ENCODE measurements at places on chromosomes 1 and 21.

DNA sequence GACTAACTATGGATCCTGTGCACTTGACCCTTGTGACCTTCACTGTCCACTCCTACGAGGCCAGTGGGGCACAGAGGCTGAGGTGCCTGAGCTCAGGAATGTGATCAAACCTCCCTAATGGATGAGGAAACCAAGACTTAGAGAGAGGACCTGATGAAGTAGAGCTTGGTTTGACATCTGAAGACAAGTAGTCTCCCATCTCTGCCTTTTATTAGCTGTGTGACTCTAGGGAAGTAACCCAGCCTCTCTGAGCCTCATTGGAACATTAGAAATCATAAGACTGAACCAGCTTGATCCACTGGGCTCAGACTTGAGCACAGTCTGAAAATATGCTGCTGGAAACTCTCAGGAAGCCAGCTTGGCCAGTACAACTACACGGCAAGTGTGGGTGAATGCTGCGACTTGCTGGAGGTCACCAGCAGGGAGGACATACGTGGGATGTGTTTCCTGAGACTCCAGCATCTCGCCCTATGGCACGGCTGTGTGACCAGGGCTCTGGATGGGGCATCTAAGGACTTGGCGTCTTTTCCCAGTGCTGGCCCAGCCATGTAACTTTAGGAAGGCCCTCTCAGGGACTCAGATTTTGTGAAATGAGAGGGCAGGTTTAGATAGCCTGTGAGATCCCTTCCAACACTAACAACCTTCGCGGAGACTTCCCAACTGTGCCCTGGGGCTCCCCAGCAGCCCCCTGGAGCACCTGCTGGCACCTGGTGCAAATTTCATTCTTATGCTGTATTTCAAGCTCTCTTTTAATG, 10.5 kb downstream of the CDCP2 start:
- no peak for DNase-seq

- no peak for DNase-seq
Measured at GRCh38 chr1:175191659-175192058, 917 bp downstream of the KIAA0040 start.

DNA sequence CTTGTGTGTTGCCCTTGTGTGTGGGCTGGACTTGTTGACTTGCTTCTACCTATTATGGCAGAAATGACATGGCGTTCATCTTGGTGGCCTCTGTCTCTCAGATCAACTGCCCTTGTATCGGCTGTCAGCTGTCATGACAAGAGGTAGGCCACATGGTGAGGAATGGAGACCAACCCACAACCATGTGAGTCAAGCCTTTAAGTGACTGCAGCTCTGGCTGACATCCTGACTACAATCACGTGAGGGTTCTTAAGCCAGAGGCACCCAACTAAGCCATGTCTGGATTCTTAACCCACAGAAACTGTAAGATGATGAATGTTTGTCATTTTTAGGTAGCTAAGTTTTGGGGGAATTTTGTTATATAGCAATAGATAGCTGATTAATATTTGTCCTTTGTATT, 82.1 kb downstream of the KCND3 start:
- no peak for DNase-seq

DNA sequence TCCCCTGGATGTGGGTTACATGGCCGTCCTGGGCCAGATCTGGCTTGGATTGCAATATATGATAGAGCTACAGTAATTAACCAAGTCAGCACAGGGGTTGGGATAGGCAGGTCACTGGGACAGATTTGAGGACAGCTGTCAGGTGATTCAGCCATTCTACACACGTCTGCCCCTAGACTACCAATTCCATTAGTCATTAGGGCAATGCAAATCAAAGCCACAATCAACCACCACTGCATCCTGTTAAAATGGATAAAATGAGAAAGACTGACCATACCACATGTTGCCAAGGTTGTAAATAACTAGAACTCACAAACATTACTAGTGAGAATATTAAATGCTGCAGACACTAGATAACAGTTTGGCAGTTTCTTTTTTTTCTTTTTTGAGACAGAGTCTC, 16.0 kb downstream of the C21orf58 start:
- no peak for DNase-seq

GRCh38 chr1:232768793-232769192, 36.4 kb upstream of the MAP10 start:
- no peak for DNase-seq

DNA sequence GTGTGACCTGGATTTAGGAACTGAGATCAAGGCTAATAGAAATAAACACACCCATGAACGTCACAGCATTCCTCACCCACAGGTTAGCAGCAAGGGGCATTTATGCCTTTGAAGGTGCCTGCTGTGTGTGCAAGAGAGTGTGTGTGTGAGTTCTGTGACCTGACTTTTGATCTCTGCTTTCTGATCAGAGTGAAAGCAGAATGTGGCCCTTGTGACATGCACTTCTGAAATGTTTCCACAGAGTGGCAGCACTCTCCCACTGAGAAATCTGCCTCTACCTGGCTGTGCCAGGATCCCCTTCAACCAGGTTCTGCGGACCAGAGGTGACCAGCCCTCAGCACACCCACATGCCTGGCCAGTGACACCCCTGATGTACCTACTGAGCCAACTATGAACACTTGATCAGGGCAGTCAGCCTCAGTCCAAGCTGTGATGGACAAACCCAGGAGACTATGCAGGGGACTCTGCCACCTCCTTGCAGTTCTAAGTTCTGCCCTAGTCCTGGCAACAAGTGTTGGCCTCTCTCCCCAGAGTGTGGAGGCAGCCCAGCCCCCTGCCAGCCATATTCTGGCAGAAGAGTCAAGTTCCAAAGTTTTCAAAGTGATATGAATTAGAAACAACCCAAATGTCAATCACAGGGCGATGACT, 41.0 kb downstream of the RXRG start:
- no peak for DNase-seq

DNA sequence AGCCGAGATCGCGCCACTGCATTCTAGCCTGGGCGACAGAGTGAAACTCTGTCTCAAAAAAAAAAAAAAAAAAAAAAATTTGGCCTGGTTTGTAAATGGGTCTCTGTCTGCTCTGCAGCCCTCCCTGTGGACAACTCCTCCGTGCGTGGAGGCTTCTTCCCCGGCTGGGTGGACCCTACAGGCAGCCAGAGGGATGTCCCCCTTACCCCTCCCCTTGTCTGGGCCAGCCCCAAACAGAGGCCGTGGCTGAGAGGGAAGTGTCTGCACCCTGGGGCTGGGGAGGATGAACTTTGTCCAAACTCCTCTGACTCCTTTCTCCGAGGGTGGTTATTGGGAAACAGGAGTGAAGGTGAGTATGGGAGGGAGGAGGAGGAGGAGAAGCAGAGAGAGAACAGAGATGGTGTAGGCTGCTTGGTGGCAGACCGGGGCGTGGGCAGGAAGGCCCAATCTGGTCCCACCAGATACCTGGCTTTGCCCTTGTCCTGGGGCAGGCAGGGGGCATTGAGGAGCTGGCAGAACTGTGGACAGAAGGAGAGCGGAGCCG, 61.3 kb downstream of the UBIAD1 start:
- DNase-seq, result no peak

- DNase-seq, result no peak
Measured at GRCh38 chr21:29034678-29035077, 10.2 kb downstream of the USP16 start.

GRCh38 chr1:222530852-222531251, 17.1 kb downstream of the HHIPL2 start:
- no peak for DNase-seq

DNA sequence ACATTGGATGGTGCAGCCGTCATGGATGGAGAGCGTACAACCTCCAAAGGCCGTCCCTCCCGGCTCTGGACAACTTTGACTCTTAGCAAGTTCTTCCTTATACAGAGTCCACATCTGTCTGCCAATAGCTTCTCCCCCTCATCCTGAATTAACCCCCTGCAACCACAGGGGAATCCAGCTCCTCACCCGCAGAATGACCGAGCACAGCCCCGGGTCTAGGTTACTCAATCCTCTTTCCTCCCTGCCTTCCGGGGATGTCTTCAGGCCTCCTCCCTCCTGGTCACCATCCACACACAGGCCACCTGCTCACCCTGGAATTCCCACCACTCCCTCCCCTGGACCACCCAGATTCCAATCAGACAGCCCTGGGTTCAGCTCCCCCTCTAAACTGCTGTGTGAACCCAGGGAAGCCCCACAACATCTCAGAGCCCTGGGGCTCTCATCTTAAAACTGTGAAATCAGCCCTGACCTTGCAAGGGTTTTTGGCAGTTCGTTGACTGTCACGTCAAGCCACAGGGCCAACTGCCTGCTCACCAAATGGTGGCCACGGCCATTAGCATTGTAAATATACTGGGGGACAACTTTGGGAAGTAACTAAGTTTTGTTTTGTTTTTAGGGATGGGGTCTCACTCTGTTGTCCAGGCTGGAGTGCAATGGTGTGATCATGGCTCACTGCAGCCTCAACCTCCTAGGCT, 54.2 kb downstream of the HSPG2 start:
- DNase-seq, result no peak

DNA sequence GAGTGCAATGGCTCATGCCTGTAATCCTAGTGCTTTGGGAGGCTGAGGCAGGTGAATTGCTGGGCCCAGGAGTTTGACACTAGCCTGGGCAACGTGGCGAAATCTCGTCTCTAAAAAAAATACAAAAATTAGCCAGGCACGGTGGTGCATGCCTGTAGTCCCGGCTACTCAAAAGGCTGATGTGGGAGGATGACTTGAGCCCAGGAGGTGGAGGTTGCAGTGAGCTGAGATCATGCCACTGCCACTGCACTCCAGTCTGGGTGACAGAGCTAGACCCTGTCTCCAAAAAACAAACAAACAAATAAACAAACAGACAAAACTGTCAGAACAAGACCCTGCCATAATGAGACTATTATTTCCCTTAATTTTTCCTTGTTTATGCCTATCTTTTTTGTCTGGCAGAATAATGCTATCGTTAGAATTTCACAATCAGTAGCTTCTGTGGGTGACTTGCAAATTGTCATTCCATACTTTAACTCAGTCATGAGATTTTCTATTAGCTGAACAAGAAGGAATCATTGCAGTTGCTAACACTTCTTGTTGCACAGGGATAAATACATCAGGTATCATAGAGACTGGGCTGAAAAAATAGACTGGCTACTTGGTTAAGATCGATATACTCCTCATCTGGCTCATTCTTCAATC, 7.5 kb upstream of the THEM4 start:
- DNase-seq, result no peak

DNA sequence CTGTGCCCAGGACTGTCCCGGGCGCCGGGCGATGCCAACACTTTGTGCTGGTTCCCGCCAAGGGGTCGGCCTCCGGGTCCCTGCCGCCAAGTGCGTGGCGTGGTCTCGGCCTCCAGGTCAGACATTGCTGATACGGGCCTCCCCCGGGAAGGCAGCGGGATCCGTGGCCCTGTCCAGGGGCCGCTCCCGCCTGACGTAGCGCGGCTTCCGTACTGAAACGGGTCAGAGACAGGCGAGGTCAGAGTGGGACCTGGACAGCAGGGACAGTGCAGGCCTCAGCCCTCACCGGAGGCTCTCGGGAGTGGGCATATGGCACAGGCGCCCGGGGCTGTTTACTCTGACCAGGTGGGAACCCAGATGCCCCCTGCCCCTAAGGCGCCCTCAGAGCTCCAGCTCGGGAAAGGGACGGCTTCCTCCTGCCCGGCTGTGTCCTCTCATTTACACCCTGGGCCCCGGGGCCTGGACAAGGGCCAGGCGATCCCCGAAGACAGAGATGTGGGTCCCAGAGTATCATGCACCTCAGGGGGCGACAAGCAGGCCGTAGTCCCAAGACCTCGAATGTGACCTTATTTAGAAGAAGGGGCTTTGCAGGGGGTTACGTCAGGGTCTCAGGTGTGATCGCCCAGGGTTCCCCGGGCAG, 8.8 kb upstream of the RNF223 start:
- DNase-seq, result no peak

DNA sequence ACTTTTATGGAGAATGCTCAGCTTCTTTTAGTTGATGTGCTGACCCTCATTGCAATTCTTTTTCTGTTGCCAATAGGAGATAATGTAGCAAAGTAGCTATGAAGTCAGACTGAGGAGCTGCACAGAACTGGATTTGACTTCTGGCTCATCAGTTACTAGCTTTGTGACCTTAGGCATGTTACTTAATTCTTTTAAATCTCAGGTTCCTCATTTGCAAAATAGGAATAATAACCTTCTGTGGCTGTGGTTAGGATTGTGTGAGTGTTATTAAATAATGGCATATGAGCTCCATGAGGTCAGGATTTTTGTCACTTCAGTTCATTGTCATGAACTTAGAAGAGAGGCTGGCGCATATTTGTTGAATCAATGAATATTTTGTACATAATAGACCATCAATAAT, 237.6 kb upstream of the SGIP1 start:
- DNase-seq, result no peak

DNA sequence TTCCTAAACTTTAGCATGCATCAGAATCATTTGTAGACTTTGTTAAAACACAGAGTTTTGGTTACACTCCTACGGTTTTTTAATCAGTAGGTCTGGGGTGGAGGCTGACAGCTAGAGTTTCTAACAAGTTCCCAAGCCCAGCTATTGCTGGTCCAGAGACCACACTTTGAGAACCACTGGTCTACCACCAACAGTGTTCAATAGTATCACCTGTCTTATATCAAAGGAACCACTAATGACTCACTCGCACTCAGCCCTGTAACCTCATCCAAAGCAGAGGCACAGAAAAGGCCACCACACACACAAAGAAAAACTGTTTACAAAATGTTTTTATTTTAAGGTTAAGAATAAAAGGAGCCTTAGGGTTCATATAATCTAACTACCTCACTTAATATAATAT, 68.7 kb downstream of the HIVEP3 start:
- no peak for DNase-seq

DNA sequence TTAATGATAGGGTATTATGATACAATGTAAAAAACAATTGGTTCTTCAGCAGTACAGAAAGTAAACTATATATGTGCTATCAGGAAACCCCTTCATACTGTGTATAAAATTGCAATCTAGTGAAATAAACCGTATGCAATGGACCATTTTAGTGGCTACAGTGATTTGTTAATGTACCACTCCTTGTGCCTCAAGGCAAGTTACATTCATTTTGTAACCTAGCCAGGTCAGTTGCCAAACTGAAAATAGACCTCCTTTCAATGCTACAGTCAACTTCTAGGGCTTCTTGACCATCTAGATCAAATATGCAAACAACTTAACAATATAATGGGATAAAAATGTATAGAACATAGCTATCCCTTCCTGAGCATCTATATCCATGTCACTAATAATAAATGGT, 52.0 kb upstream of the RAVER2 start:
- no peak for DNase-seq

DNA sequence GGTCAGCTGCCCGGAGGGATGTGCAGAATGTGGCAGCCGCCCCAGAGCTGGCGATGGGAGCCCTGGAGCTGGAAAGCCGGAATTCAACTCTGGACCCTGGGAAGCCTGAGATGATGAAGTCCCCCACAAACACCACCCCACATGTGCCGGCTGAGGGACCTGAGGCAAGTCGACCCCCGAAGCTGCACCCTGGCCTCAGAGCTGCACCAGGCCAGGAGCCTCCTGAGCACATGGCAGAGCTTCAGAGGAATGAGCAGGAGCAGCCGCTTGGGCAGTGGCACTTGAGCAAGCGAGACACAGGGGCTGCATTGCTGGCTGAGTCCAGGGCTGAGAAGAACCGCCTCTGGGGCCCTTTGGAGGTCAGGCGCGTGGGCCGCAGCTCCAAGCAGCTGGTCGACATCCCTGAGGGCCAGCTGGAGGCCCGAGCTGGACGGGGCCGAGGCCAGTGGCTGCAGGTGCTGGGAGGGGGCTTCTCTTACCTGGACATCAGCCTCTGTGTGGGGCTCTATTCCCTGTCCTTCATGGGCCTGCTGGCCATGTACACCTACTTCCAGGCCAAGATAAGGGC, 33.5 kb upstream of the LHX4 start:
- no peak for DNase-seq

Measured in epithelial cell of prostate (primary cell).